Suprapubic skin (tissue), 4 donors: ENCODE measurements at places on chromosomes 11 and 22. TPM values are rescaled to one million over a fixed set of nuclear protein-coding genes. Genes with fewer than 3 reads are reported as not detected.

DNA sequence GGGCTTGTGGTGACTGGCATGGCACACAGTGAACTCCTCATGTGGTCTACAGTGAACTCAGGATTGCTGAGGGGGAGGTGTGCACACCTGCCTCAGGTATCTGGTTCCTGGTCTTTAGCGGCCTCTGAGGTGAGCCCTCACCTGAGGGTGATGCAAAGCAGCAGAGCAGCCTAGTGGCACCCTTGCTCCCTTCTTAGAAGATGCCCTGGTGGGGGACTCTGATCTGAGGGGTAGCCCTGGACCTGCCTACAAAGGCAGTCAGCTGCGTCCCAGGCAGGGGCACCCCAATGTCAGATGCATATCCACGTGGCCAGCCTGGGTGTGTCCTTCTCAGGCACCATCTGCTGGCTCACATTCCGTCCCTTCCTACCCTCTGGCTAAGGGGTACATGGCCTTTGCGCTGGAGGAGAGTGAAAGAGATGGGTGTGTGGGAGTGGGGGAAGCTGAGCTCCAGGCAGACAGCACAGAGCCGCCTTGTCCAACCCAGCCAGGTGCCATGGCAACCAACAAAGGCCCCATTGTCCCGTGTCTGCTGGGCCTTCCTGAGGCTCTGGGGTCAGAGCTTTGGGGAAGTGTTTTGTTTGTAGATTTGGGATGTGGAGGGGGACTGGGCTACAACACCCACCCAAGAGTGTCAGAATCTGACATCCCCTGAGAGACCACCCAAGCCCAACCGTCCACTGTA, 5.8 kb downstream of the PLEKHB1 start:
- peaks cover 6% of the 10 kb centered on the region for H3K4me1 ChIP-seq
- no peak for DNase-seq
- no peak overlapping the region for H3K4me3 ChIP-seq
- H3K36me3 ChIP-seq, result no peaks in the 10 kb centered on the region
- no peaks in the 10 kb centered on the region for H3K27me3 ChIP-seq
- H3K27ac ChIP-seq, result peak overlapping the region; percentile 53

- H3K4me3 ChIP-seq, result no peak overlapping the region
- H3K36me3 ChIP-seq, result no peaks in the 10 kb centered on the region
- H3K27me3 ChIP-seq, result no peaks in the 10 kb centered on the region
- DNase-seq, result peak; percentile 66
These were observed 13.5 kb upstream of the DTX4 start for GRCh38 chr11:59158206-59159068.

MS4A15 gene
- not detected for total RNA-seq

DNA sequence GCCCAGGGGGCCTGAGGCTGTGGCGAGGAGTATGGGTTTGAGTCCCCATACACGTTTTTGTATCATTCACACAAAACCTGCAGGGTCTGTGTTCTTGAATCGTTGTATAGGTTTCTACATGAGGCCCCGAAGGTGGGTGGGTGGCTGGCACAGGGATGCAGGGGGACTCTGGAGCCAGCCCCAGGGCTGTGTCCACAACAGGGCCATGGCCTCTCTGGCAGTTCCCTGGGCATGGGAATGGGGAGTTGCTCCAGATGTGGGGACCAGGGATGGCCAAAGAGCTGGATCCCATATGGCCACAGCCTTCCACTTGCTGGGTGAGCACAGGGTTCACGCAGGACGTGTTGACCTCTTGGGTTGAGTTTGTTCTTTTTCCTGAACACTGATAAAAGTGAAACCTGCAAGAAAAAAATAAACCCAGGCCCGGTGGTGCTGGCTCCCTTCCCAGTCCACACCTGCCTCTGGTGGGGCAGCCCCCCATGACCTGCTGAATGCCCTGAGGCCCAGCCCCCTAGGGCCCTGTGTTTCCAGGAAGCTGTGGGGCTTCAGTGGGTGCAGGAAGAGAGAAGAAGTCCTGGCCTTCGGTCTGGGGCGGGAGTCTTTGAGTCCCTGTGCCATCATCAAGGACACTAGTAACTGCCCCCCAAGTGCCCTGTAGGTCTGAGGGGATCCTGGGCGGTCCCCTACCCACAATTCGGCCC, 16.1 kb downstream of the MYRF start:
- no peak overlapping the region for H3K4me3 ChIP-seq
- no peak overlapping the region for H3K27ac ChIP-seq
- H3K27me3 ChIP-seq, result peaks cover 14% of the 10 kb centered on the region
- no peaks in the 10 kb centered on the region for H3K36me3 ChIP-seq
- DNase-seq, result no peak

DNA sequence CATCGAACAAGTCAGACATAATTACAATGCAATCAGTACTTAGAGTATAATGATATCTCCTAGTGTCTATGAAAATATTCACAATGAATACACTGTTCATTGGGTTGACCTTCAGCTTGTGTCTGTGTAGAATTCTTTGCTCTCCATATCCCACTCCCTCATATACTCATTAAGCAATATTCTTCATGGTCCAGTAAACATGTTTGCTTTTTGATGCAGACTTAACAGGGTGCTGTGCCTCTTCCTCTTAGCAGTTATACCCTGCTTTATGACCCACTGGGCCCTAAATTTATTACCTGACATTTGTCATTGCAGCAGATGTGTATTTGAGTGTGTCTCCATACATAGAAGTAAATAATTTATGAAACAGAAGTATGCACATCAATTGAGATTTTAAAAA, 352.5 kb upstream of the CCDC179 start:
- no peak overlapping the region for H3K4me3 ChIP-seq
- no peaks in the 10 kb centered on the region for H3K4me1 ChIP-seq
- no peaks in the 10 kb centered on the region for H3K27me3 ChIP-seq
- no peak overlapping the region for H3K27ac ChIP-seq
- no peak for DNase-seq

- H3K27ac ChIP-seq, result no peak overlapping the region
- DNase-seq, result no peak
- H3K36me3 ChIP-seq, result no peaks in the 10 kb centered on the region
- no peaks in the 10 kb centered on the region for H3K4me1 ChIP-seq
- no peak overlapping the region for H3K4me3 ChIP-seq
These were observed 17.3 kb downstream of the RNF121 start for GRCh38 chr11:71946144-71946571.

- H3K4me3 ChIP-seq, result no peak overlapping the region
- H3K36me3 ChIP-seq, result no peaks in the 10 kb centered on the region
- no peaks in the 10 kb centered on the region for H3K27me3 ChIP-seq
These were observed 15.3 kb downstream of the MACROD1 start for GRCh38 chr11:64150481-64151239.

CNGA4 gene
- total RNA-seq, result not detected

DNA sequence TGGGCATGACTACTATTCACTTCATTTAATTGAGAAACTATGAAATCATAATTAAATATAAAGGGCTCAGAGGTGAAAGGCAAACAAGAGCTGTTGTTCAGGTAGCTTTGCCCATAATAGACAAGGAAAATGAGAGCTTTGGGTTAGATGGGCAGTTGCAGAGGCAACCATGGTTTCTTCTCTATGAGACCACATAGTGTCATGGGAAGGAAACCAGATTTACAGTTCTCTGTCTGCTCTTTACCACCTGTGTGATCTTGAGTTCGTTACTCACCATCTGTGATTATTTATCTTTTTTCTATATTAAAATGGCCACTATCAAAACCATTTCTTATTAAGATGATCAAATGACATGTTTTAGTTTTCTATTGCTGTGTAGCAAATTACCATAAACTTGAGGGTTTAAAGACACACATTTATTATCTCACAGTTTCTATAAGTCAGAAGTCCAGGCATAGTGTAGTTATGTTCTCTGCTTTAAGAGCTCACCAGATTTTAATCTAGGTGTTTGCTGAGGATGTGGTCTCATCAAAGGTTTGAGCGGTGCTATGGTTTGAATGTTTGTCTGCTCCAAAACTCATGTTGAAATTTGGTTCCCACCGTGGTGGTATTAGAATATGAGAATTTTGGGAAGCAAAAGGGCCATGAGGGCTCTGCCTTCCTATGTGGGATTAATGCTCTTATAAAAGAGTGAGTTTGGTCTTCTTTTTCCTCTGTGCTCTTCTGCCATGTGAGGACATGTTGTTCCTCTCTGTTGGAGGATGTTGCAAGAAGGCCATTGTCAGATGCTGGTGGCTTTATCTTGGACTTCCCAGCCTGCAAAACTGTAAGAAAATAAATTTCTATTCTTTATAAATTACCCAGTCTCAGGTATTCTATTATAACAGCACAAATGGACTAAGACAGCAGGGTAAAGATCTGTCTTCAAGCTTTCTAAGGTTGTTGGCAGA, 38.2 kb downstream of the OR2AG2 start:
- no peak overlapping the region for H3K4me3 ChIP-seq
- no peaks in the 10 kb centered on the region for H3K4me1 ChIP-seq
- H3K27ac ChIP-seq, result no peak overlapping the region
- no peaks in the 10 kb centered on the region for H3K27me3 ChIP-seq
- no peaks in the 10 kb centered on the region for H3K36me3 ChIP-seq

- H3K27me3 ChIP-seq, result no peaks in the 10 kb centered on the region
- no peak overlapping the region for H3K27ac ChIP-seq
- peaks cover 41% of the 10 kb centered on the region for H3K36me3 ChIP-seq
These were observed 108.5 kb upstream of the BID start for GRCh38 chr22:17882727-17883126.

DNA sequence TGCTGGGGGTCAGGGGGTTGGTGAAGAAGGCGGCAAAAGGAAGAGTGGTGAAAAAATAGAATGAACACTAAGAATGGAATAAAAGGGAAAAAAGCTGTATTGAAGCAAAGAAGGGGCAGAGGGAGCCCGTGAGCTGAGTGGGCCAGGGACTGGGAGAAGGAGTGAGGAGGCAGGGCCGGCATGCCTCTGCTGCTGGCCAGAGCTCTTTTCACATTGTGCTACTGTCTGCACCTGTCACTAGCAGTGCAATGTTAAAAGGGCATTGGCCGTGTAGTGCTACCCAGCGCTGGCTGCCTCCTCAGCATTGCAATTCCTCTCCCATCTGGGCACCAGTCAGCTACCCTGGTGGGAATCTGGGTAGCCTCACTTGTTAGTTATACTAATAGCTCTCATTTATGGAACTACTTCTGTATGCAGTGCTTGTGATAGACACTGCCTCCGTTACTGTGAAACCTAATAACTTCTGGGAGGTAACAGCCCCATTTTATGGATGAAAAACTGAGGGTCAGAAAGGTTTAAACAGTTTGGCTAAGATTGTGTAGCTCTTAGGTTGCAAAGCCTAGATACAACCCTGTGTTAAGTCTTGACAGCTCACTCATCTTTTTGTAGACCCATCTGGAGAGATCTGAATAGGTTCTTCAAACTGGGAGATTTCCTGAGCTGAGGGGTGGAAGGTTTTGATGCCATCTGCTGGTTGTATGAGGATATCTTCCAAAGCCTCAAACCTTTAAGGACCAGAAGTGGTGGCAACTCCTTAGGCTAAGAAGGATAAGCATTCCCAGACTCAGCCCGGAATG, 8.5 kb downstream of the YPEL4 start:
- no peaks in the 10 kb centered on the region for H3K27me3 ChIP-seq
- no peak overlapping the region for H3K27ac ChIP-seq
- DNase-seq, result no peak
- H3K4me3 ChIP-seq, result no peak overlapping the region
- peaks cover 35% of the 10 kb centered on the region for H3K4me1 ChIP-seq
- no peaks in the 10 kb centered on the region for H3K36me3 ChIP-seq

DNA sequence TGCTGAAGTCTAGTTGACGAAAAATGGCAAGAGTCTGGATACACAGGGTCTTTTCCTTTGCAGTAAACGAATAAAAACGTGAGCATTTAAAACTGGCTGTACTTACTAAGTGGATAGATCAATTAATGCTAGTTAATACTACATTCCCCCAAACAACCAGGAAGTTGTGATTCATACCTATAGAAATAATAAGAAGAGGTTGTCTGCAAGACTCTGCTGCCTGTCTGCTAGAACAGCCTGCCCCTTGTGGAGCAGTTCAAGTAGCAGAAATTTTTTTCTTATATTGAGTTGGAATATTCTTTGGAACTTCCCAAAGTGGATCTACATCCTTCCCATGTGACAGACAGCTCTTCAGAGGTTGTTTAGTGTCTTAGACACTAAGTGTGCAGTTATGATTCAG, 86.8 kb downstream of the TEAD1 start:
- DNase-seq, result no peak
- no peak overlapping the region for H3K4me3 ChIP-seq
- H3K4me1 ChIP-seq, result peaks cover 14% of the 10 kb centered on the region
- H3K36me3 ChIP-seq, result peaks cover 13% of the 10 kb centered on the region

- no peaks in the 10 kb centered on the region for H3K27me3 ChIP-seq
- no peaks in the 10 kb centered on the region for H3K36me3 ChIP-seq
- H3K27ac ChIP-seq, result no peak overlapping the region
These were observed 30.9 kb downstream of the INSC start for GRCh38 chr11:15145615-15146014.

DNA sequence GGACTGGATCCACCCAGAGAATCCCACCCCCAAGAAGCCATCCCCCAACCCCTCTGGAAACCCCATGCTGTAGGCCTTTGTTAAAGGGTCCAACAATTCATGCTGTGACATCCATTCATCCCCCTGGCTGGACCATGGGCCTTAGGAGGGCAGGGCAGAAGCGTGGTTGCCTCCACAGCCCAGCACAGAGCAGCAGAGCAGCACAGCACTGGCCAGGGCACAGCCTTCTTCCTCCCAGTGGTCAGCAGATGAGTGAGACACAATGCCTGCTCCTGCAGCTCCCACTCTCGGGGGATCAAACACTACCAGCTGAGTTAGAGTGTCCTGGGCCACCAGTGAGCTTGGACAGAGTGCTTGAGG, 84.5 kb upstream of the LINC01488 start:
- H3K27ac ChIP-seq, result no peak overlapping the region
- no peak for DNase-seq
- H3K4me1 ChIP-seq, result peaks cover 10% of the 10 kb centered on the region
- no peak overlapping the region for H3K4me3 ChIP-seq
- H3K36me3 ChIP-seq, result no peaks in the 10 kb centered on the region

DNA sequence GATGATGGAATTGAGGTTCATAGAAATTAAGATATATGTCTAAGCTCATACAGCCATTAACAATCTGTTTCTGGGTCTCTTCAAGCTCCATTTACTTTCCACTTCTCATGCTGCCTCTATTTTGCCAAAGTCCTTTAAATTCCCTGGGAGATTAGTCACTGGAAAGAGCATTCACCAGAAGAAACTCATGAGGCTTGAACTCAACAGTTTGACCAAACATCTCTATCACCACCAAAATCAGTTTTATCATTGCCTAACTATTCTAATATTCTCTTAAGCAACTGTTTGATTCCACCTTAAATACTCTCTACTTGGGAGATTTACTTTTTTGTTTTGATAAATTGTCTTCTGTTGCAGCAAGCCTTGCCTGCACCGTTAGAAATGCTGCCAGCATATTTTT, 881.3 kb downstream of the KCNA4 start:
- H3K4me1 ChIP-seq, result no peaks in the 10 kb centered on the region
- no peak for DNase-seq
- H3K27ac ChIP-seq, result no peak overlapping the region
- no peak overlapping the region for H3K4me3 ChIP-seq
- no peaks in the 10 kb centered on the region for H3K27me3 ChIP-seq
- no peaks in the 10 kb centered on the region for H3K36me3 ChIP-seq
